ENCODE measurements at places on chromosomes 6 and 20.

DNA sequence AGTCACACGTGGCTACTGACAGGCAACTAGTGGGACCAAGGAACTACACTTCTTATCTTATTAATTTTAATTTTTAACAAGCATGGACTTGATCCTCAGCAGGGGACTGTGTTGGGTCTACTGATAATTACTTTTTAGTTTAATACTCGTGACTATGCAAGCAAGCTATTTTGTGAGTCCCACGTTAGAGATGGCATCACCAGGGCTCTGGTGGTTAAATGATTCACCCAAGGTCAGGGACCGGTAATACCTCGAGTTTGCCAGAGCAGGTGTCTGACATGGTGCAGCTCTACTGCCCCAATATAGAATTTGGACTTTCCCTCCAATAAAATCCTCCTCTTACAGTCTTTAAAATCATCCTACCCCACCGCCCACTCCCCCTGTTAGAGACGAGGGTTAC is 98.6 kb upstream of the RIN2 start:
- DNase-seq: no peak

DNA sequence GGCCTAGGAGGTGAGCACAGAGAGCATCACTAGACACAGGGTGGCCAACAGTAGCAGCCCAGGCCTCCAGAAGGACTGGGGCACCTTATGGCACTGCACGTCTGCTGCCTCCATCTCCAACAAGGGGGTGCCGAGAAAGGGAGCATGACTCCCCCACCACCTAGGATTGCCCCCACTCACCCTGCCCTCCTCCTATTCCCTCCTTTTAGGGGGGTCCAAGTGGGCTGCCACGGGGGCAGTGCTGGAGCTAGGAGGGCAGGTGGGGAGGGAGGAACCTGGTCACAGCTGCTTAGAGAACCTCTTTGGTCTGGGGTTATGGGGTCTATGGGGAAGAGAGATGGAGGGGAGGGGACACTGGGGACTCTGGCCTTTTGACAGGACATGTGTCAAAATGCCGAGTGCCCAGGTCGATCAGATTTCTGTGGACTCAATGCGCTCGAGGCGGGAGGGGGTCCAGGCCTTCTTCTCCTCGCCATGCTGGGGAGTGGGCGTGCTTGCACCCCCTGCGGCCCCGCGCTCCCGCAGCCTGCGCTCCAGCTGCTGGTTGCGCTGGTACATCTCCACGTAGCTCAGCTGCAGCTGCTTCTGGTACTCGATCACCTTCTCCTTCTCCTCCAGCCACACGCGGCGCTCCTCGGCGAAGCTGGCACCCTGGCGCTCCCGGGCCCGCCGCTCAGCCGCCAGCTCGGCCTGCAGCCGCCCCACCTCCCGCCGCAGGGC is 4.5 kb upstream of the FASTKD5 start:
- no peak for DNase-seq

DNA sequence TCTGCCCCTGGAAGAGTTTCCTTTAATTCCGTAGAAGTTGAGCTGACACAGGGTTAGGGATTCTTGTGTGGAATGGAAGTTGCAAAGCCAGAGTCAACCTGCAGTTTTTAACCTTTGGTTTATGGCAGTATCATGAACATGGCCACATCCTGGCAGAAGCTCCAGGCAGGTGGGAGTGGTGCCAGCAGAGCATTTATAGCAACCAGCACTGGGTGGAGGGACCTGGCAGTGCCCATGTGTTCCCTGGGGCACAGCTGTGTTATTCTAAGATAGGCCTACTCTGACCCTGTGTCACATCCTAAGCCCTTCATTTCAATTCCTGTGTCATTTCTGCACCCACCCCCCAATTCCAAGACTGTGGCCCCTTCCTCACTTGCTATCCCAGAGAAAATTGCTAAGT is 26.1 kb upstream of the ZNF831 start:
- no peak for DNase-seq

GRCh38 chr6:120378582-120379220 is 955.6 kb downstream of the TBC1D32 start:
- no peak for DNase-seq

- DNase-seq: no peak
Observed at GRCh38 chr6:87210979-87211378, 55.6 kb downstream of the ZNF292 start.

DNA sequence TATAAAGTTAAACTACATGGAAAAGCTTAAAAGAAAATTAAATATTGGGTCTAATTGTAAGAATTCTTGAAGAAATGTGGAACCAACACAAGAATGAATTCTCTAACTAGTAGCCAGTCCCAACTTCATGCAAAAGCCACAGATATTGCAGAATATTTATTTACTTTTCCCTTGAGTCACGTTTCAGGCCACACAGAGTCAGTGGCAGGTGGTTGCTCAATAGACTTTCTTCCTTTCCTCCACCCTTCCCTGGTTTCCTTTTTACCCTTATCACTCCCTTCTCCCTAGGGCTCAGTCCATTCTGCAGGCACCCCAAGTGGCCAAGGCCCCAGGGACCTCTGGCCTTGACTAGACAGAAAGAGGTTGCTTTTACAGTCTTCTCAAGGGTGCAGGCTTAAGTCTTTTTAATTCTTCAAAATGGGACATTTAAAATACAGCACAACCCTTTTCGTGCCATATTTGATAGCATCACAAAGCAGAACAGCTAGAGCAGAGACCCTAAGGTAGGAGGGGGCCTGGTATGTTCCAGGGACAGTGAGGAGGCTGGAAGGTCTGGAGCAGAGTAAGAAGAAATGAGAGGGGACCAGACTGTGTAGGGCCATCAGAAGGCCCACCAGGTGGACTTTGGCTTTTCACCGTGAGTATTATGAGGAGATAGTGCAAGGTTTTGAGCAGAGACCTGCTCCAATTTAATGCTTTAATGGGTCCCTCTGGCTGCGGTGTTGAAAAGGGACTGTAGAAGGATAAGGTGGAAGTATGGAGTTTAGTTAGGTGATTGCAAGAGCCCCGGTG is 65.0 kb downstream of the HDDC2 start:
- DNase-seq: no peak

GRCh38 chr6:31794866-31795615 is 511 bp downstream of the VARS1 start:
- DNase-seq: no peak

DNA sequence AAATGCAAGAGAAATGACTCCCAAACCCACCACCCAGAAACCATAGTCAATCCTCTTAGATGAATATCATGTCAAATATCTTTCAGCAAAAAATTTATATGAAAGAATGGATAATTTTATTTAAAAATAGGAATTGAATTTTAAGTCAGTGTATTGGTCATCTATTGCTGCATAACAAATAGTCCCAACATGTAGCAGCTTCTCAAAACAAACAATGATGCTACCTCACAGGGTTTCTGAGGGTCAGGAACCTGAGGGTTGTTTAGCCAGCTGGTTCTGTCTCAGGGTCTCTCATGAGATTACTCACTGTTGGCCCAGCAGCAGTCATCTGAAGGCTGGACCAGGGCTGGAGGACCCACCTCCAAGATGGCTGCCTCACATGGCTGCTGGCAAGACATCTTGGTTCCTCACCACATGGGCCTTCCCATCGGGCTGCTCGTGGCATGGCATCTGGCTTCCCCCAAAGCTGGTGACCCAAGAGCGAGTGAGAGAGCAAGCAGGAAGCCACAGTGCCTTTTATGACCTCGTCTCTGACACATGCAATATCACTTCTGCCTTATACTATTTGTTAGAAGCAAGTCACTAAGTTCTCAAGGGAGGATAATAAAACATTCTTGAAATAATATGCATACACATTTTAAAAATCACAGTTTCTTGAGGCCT is 36.3 kb downstream of the BANF2 start:
- DNase-seq: no peak

GRCh38 chr6:3455147-3455568 is 1.7 kb downstream of the SLC22A23 start:
- no peak for DNase-seq

GRCh38 chr6:32129297-32130088 is 595 bp downstream of the FKBPL start:
- no peak for DNase-seq

- DNase-seq: no peak
Observed at GRCh38 chr20:23193801-23194384, 107.8 kb upstream of the CD93 start.

- no peak for DNase-seq
Observed at GRCh38 chr20:37431786-37432185, 85.8 kb downstream of the SRC start.

DNA sequence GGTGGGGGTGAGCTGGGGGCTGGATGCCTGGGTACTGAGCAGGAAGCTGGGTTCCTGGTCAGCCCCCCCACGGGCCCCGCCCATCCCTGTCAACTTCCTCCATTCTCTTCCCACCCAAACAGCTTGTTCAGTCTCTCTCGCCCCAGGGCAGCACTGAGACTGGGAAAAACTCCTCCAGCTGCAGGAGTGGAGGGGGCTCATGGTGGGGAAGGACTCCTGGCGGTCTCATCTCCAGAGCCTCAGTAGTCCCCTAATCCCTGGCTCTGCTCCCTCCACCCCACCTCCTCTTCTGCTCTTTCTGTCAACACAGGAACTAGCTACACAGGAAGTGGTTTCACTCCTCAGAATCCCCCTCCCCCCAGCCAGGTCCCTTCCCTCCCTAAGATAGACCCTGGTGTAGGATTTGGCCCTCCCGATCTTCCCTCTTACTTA is at the start of gene GPSM3:
TSS of gene GPSM3 (minus strand) at position 36 of the 432 bp plus-strand sequence. CDS start 130 bp downstream, outside the sequence.
- peak; percentile 42 for DNase-seq

GRCh38 chr6:137353346-137353745 is 134.2 kb upstream of the IFNGR1 start:
- no peak for DNase-seq

DNA sequence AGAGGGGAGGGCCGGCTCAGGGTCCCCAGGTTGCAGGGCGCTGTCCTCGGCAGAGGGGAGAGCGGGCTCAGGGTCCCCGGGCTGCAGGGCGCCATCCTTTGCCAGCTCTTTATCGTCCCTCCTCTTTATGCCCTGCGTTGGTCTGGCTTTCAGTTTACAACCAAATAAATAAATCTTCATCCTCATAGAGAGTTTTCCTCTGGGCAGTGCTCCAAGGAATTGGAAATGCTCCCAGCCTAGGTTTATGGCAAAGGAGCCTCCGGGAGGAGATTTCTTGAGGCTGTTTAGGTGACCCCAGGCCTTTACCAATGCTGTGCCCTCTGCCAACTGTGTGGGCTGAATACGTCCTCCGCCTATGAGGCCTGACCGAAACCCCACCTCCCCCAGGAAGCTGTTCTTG is 60.2 kb downstream of the CHMP4B start:
- no peak for DNase-seq

- no peak for DNase-seq
Observed at GRCh38 chr20:48374991-48375595, 452.7 kb downstream of the PREX1 start.

DNA sequence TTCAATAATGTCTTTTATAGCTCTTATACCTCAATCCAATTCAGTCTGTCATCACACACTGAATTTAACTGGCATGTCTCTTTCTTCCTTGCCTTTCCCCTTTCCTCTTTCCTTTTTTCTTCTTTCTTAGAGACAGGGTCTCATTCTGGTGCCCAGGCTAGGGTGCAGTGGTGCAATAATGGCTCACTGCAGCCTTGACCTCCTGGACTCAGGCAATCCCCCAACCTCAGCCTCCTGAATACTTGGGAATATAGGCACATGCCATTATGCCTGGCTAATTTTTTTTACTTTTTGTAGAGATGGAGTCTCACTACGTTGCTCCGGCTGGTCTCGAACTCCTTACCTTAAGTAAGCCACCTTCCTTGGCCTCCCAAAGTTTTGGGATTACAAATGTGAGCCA is 65.9 kb downstream of the CBFA2T2 start:
- DNase-seq: no peak

DNA sequence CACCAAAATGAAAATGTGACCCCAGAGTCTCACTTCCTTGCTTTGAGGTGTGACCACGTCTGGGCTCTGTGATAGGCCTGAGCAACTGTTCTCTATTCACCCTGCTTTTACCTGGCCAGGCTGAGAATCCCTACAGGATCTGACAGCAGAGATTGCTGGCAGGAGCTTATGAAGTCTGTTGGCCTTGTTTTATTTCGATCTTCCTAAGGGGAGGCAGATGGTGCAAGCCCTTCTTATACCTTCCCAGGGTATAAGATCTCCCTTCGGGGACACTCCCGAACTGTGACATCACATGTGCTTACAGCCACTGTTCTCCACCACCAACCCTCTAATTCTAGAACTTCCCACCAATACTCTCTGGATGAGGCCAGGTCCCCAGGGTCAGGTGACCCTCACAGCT is 26.8 kb downstream of the MYT1 start:
- DNase-seq: no peak

DNA sequence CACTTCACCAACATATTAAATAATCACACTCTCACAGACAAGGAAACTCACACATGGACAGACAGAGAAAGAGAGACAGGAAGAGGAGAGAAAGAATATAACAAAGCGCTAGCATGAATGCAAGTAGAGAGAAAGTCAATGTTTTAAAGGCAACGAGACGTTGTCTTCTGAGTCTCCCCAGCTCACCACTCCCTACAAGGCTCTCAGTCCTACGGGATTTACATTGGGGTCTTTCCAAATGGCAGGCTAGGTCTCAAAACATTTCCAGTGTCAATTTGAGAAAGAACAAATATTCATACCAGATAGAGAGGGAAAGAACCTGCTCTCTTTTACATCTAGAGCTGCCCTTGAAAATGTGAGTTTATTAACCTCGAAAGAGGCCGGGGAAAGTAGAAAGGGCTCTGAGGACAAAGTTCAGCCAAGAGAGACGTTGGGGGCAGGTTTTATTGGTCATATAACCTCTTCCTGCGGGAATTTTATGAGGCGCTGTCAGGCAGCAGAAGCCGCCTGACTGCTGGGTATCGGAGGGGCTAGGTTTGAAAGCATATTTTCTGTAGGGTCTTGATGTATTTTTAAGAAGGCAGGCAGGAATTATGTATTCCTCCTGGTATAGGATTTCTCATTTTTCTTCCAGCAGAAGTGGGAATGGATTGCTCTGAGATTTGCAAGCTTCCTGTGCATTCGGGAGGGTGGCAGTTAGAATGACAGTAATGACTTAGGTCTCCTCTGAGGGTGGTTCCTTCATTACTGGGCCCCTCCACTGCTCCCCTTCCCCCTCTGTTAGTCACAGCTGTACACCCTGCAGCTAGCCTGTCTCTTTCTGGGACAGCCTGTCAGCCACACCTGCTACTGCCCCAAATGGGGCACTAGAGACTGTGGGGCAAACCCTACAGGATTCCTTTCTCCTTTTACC is 34.4 kb upstream of the KIF16B start:
- DNase-seq: no peak

- DNase-seq: no peak
Observed at GRCh38 chr20:1328680-1329330, at the start of gene SDCBP2. Gene SDCBP2, minus strand, starts transcription at chr20:1329139. Its CDS starts 8,723 bp downstream, at chr20:1320416.

DNA sequence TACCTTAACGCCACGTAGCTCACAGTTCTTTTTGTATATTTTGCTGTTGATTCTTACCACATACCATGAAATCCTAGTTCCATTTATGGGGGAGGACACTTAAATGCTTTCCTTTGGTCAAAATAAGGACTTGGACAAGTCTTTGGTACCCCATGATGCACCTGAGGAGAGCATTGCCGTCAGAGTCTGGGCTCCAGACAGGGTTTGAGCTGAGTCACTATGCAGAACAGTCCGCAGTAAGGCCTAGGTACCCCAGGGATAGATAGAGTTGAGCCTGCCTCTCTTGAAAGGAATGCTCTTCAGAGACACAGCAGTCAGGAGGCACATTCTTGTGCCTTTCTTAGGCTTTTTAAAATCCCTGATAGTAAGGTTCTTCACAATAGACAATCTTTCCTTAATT is 6.0 kb downstream of the PARD6B start:
- no peak for DNase-seq

GRCh38 chr6:35317483-35318195 is 20.0 kb downstream of the DEF6 start:
- DNase-seq: no peak

Data from activated CD8-positive, alpha-beta memory T cell treated with anti-CD3 and anti-CD28 coated beads for 1 hour (primary cell).